Activated T-helper 1 cell treated with anti-CD3 and anti-CD28 coated beads, Interleukin-12 subunit alpha, Interleukin-12 subunit beta, Interleukin-2, Interleukin-4 antibody, amounts not matched to agents 30 ng/mL and 10 ng/mL and 1 ng/mL, durations not matched to agents 14 hours and 24 hours and 36 hours (primary cell): ENCODE measurements at places on chromosomes 5 and 9. TPM values are rescaled to one million over a fixed set of nuclear protein-coding genes. Genes with fewer than 3 reads are reported as not detected.
A peak's percentile ranks its signal among the peaks of the same experiment; 100 is the strongest.

DNA sequence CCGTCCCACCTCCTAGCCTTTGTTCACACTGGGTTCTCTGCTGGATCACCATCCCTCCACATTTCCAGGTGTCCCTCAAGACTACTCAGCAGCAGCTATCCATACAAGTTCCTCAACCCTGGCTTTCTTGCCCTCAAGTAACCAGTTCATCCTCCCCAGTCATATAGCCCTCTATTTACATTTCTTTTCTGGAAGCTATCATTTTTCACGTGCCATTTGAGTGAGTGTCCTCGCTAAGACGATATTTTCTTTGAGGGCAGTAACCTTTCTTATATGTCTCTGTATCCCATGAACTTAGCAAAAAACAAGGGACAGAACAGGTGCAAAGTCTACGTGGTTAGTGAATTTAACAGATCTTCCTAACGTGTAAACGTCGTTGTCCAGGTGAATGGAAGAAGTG, 29.6 kb upstream of the KCNMB1 start:
- no peak overlapping the region for H3K27ac ChIP-seq
- H3K4me3 ChIP-seq: no peak overlapping the region
- H3K4me1 ChIP-seq: no peaks in the 10 kb centered on the region
- H3K36me3 ChIP-seq: no peaks in the 10 kb centered on the region

DPYSL3 gene
- 0.16 TPM in 1 of 2 replicates, not detected in the other for total RNA-seq

CLIC3 gene
- not detected in 2 replicates for total RNA-seq

TAF11L6 gene
- not detected in 2 replicates for total RNA-seq

GRCh38 chr5:122129306-122129705, at the start of gene ZNF474:
Gene ZNF474, plus strand, starts transcription at chr5:122129546. Its CDS starts 22,445 bp downstream, at chr5:122151991.
- H3K4me1 ChIP-seq: no peaks in the 10 kb centered on the region
- no peaks in the 10 kb centered on the region for H3K27me3 ChIP-seq
- H3K36me3 ChIP-seq: no peaks in the 10 kb centered on the region
- no peak within 1 kb of the TSS for H3K27ac ChIP-seq
- H3K4me3 ChIP-seq: no peak within 1 kb of the TSS
- DNase-seq: no peak

GRCh38 chr5:132759114-132760048, 12.2 kb downstream of the CCNI2 start:
- H3K4me1 ChIP-seq: peaks cover 12% of the 10 kb centered on the region
- no peaks in the 10 kb centered on the region for H3K27me3 ChIP-seq
- H3K4me3 ChIP-seq: no peak overlapping the region
- peaks cover 23% of the 10 kb centered on the region for H3K36me3 ChIP-seq
- no peak for DNase-seq

SHB gene
- total RNA-seq: 1.2 and 1.7 TPM in 2 replicates

DNA sequence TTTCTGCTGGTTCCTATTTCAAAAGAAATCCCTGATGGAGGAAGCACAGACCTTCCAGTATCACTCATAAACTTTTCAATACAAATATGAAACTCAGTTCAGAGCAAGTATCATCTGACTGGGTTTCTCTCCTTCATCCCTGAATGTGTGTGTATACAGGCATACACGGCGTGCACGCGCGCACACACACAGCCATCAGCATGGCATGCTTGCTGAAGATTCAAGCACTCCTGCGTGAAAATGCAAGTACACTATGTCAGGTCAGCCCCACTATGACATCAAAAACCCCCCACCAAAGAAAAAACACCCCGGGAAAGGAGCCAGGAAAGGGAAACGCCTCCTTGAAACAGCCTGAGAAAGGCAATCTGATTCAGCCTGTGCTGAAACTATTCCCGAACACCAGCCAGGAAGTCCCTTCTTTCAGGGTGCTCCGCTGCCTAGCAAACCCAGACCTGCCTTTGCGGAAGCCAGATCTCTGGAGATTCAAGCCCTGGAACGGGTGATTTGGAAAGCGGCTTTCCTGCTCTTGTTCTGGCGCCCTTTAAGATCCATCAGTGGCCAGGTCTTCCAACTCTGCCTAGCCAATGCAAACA, 831 bp downstream of the KLHL3 start:
- H3K4me3 ChIP-seq: no peak overlapping the region
- H3K36me3 ChIP-seq: no peaks in the 10 kb centered on the region
- no peak for DNase-seq
- peaks cover 11% of the 10 kb centered on the region for H3K27me3 ChIP-seq
- H3K27ac ChIP-seq: no peak overlapping the region
- no peaks in the 10 kb centered on the region for H3K4me1 ChIP-seq

DNA sequence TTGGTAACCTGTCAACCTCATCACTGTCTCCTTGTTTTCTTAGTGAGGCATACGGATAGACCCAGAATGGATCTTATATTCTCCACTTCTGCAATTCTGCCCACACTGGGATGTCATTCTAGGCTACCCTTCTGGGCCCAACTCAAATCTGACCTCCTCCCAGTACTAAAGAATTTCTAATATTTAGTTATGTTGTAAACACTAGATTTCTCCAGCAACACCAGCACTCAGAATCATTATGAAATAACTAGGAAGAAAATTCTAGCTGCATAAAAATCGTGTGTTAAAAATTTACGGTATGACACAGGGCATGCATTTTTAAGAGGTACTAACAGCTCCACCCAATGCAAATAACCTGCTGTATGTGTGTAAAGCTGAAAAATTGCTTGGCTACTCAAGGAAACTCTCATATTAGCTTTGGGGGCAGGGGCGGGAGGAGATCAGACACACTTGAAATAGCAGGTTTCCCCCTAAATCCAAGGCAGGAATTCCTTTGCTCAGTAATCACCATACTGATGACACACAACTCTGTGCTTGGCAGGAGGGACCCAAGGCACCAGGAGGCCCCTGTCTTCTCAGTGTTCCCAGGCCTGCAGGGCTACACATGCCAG, 27.3 kb downstream of the MACROH2A1 start:
- peaks cover 57% of the 10 kb centered on the region for H3K36me3 ChIP-seq
- no peak for DNase-seq
- no peaks in the 10 kb centered on the region for H3K27me3 ChIP-seq
- peaks cover 59% of the 10 kb centered on the region for H3K4me1 ChIP-seq
- peak overlapping the region; percentile 84 for H3K27ac ChIP-seq

STPG3 gene
- 1.2 and 1.8 TPM in 2 replicates for total RNA-seq

NIM1K gene
- total RNA-seq: 0.39 and 0.67 TPM in 2 replicates
